ENCODE measurements at places on chromosomes 1 and 21.

DNA sequence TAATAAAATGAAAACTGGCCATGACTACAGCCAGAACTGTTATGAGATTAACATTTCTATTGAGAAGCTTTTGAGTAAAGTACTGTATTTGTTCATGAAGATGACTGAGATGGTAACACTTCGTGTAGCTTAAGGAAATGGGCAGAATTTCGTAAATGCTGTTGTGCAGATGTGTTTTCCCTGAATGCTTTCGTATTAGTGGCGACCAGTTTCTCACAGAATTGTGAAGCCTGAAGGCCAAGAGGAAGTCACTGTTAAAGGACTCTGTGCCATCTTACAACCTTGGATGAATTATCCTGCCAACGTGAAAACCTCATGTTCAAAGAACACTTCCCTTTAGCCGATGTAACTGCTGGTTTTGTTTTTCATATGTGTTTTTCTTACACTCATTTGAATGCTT, 164.0 kb downstream of the NEK7 start:
- DNase-seq = no peak

- no peak for DNase-seq
These were observed 33.1 kb upstream of the C1orf146 start for GRCh38 chr1:92184632-92185031.

GRCh38 chr1:117009132-117009531, 7.6 kb downstream of the CD101 start:
- DNase-seq = no peak

DNA sequence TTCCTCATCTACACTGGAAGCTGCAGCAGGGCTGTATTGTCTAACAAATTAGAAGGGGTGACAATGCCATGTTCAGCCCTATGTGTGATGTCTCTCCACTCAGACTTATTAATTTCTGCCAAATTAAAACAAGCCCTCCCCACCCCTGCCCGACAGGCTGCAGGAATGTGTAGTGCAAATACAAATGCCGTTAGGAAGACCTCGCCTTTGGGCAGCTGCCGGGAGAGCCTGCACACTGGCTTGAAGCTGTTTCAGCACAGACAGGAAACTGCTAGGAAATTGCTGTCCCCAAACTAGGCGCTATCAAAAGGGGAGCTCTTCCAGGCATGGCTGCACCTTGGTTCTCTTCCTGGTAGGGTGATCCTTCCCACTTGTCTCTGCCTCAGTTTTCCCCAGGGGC, 135.2 kb downstream of the ELAVL4 start:
- no peak for DNase-seq

DNA sequence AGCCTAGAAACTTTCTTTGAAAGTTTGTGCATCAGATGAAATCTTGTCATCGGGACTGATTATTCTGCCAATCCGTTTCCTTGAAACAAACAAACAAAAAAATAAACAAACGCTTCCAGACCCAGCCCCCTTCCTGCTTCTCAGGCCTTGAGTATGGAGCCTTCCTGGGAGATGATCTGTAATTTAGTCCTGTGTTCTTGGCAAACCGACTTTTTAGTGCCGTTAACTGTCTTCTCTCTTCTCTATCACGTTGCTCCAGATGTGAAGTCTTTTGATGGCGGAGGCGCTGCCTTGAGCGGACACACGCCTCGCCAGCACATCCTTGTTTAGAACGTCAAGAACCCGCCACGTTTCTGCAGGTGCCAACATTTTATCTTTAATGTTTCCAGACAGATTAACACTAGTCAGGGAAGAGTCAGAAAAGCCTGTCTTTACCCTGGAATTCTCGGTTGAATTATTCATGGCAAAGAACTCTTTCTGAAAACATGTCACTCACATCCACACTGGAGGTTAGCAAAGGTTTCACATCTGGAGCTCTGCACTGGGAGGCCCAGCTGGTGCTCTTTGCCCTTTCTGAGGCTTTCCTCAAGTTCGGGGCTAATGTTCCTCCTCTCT, 265.7 kb upstream of the C1orf174 start:
- DNase-seq = no peak
